ENCODE measurements at places on chromosomes 4 and X.

DNA sequence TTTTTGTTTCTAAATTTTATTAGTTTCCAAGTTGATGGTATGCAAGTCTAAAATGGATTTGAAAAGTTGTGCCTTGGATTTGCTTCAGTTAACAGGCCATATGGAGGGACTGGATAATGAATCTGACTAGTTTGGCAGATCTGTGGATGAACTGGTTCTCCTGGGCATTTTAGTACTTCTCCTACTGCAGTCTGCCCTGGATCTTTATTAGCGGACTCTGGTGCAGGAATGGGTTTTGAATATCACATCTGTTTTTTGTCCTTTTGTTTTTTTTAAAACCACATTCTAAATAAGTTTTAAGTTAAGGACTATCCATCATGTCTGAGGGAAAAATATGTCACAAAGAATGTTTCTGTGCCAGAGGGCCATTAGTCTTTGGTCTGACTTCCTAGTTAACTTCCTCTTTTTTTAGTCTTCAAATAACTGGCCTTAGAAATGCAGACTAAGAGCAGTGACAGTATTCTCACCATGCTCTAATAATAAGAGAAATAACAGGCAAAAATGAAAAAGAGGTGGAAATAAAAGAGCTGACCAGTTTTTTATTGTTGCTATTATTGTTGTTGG lies 13.9 kb upstream of the DCK start:
- DNase-seq: no peak

- DNase-seq: no peak
Measured at GRCh38 chr4:60344908-60345307, 855.2 kb upstream of the ADGRL3 start.

DNA sequence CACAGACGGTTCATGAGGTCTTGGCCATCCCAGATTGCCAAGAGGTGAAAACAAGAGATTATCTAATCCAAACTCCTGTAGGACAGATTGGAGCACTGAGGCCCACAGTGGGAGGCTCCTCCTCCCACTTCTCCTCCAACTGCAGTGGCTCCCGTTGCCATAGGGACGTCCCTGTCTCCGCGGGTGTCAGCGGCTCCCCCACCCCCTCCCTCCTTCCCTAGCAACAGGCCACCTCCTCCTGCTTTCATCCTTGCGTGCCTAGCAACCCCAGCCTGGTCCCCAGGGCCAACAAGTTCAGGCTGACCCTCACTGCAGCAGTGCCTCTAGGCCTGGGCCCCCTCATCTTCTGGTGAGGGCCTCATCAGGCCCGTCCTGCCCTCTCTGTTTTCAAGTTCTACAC lies 6.8 kb upstream of the IQSEC2 start:
- no peak for DNase-seq

- DNase-seq: peak; percentile 14
Measured at GRCh38 chrX:50691820-50692219, 122.2 kb downstream of the SHROOM4 start.

DNA sequence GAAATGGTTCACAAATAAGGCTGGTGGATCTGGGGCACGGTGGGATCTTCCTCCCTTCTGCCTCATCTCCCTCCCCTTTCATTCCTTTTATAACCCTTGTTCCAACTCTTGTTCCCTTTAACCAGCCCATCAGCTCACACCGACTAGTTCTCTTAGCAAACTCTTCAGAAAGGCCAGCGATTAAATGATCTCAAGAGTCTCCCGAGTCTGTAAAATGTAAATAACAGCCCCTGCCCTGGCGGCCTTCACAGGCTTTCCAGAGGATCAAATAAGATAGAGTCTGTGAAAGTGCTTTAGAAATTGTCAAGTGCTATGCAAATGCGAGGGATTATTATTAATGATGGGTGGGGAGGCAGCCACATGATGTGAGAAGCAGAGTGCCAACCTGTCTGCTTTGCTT lies 27.1 kb downstream of the TSC22D3 start:
- no peak for DNase-seq

GRCh38 chrX:28058901-28059300 lies 77.7 kb upstream of the DCAF8L1 start:
- no peak for DNase-seq

DNA sequence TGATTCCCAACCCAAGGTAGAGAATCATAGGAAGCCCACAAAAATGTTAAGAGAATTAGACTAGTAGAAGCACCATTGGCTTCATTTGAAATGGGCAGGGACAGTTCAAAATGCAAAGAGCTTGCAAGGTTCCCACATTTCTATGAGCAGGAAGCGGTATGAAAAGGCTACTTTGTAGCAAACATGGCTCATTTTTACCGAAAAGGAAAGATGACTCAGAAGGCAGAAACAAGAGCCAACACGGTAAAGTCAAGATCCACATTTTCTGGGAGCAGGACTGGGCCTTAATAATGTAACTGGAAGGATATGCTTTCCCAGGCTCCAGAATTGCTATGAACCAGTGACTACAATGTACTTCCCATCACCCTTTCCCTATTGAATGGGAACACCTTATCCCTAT lies 89.5 kb downstream of the GLRA3 start:
- DNase-seq: no peak

- no peak for DNase-seq
Measured at GRCh38 chr4:144787365-144788258, 141.7 kb downstream of the HHIP start.

GRCh38 chrX:56813318-56813837 lies 84.3 kb downstream of the NBDY start:
- no peak for DNase-seq

DNA sequence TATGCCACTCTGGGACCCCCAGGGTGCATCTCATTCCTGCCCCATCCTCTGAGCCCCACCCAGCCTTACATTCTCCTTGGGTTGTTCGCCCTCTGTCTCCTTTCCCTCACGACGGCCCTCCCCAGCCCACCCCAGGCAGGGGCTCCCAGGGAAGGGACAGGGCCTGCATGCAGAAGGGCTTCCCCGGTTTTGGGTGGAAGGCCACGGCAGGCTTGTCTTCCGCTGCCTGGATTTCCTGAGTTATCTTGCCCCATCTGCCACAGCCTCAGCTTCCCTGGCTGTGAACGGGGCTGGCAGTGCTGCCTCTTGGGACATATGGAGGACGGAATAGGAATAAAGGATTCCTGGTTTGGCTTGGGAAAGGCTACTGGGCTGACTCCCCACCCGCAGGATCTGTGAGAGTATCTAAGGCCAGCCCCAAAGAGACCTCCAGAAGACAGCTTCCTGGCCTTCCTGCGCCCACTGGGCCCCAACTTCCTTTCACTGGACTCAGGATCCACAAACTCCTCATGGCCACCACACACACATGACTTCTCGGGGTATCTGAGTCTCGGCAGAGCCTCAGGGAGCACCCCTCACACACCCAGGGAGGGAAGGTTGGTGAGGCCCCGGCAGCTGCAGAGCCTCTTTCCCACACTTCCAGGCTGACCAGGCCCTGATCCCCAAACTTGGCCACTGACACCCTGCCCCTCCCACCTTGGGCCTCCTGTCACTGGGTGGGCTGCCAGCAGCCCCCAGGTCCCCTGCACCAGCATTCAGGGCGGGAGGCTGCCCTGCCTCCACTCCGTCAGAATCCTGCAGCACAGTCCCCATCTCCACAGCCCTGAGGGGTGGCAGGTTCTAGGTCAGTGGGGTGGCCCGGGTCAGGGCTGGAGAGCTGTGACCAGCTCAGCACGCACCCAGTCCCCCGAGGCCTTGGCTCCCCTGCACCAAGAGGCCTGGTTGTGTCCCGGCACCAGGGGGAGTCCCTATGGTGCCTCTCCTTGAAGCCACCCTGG lies 3.5 kb upstream of the MXD4 start:
- no peak for DNase-seq

- DNase-seq: no peak
Measured at GRCh38 chr4:155995069-155995468, 41.4 kb upstream of the CTSO start.

DNA sequence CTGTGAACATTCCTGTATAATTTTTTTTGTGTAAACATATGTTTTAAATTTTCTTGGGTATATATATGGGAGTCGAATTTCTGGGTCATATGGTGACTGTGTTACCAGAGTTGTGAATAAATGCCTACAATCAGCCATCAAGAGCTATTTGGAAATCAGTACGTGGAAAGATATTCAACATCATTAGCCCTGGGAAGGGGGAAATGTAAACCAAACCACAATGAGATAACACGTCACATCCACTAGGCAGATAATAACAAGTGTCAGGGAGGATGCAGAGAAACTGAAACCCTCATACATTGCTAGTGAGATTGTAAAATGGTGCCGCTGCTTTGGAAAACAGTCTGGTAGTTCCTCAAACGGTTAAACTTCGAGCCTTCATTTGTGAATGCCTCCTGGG lies 43.9 kb downstream of the LUZP4 start:
- no peak for DNase-seq

- DNase-seq: no peak
Measured at GRCh38 chr4:69816236-69816635, 43.7 kb downstream of the SULT1E1 start.

DNA sequence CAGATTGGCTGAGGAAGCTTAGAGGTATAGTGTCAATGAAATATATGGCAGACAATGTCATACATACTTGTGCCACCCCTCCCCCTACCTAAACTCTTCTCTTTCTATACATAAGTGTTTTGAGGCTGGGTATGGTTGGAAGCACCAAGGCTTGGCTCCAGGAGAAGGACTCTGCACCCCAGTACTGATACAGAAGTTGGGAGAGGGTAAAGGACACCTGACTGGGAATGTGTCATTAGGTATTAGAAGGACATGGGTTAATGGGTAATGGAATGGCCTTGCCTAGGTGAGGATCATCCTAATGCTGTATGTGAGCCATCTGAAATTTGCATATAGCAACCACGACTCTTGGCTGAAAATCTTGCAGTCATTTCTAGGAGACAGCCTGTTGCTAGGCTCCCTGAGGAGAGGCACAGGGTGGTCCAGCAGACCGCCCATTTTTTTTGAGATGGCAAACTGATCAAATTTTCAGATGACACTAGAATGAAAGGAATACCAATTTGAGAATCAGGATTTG lies 26.8 kb upstream of the AP1S2 start:
- DNase-seq: no peak

DNA sequence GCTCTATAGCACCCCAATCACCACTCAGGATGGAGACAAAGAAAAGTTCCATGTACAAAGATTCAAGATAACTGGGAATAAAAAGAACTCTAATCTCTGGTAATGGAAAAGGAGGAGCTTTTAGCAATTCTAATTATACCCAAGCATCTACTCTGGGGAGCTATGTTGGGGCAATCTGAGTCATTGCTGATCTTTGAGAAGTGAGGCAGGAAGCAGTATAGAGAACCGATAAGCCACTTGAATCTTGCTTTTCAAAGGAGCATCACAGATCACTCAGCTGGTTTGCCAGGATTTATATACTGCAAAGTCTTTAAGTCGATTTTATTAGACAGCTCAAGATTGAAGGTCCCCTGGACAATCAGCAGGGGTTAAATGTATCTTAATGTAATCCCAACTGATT lies 220.0 kb downstream of the ENOX2 start:
- DNase-seq: no peak

GRCh38 chrX:49003696-49004095 lies 1.6 kb upstream of the GRIPAP1 start:
- DNase-seq: no peak

GRCh38 chr4:7436256-7436655 lies 1.5 kb upstream of the PSAPL1 start:
- no peak for DNase-seq

DNA sequence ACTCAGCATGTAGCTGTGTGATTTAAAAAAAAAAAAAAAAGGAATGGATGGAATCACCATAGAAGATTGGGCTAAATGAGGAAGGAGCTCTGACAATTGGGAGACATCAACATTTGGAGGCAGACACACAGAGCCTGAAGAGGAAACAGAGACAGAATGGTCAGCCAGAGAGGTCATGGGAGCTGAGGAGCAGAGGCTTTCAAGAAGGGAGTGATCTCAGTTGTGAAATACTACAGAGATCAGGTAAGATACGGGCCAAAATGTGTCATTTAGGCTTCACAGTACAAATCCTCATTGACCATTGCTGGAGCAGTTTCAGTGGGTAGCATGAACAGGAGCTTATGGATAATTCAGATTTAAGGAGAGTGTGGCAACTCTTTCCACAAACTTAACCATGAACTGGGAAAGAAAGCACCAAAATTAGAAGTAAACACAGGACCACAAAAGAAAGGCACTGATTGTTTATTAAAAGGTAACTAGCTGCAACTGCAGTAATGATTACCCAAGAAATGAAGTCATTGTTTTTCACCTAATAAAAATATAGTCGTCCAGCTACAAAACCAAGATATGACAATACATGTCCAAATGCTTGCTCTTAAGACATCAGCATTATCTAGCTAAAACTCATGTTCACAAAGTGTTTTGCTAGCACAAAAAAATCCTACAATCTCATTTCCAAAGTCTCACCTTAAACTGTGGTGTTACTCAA lies 203.2 kb downstream of the DHX15 start:
- DNase-seq: no peak

- no peak for DNase-seq
Measured at GRCh38 chr4:98557194-98557892, 101.1 kb downstream of the TSPAN5 start.

DNA sequence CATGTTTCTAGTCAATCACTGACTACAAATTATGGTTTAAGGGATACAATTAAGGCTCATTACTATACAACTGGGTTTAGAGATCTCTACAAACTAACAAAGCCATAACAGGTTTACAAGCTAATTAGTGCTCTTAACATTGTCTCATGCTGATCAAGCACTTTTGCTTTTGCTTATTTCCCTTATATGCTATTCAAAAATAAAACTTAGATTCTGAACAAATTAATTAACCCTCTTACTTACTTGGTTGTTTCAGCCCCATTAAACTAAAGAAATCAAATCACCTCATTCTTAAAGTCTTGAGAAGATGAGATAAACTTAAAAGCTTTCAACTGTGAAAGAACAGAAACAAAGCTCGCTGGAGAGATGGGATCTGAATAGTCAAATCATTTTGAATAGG lies 2024.5 kb upstream of the ADGRL3 start:
- DNase-seq: no peak

GRCh38 chr4:4856071-4857000 lies 3.1 kb upstream of the MSX1 start:
- DNase-seq: no peak

DNA sequence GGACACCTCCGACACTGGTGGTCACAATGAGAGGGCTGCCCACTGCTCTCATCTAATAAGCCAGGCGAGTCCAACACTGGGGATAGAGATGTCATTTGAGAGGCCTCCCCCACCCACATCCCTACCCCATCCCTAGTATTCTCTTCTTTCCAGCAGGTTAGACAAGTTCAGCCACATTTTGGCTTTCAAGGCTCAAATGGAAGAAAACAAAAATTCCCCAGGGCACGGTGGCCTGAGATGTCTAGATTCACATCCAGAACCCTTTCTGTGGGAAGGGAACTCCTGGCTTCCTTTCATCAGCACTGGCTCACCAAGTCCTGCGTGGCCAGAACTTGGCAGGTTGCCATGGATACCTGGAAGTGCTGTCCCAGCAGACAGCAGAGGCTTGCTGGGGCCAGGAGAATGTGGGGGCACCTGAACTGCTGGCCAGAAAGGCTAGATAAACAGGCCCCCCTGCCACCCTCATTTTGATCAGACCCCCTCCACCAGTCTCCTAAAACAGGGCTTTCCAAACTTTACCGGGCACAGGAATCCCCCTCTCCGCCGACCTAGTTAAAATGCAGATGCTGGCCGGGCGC lies 1.3 kb upstream of the NYX start:
- no peak for DNase-seq

- no peak for DNase-seq
Measured at GRCh38 chrX:50114113-50114512, 86.7 kb downstream of the AKAP4 start.
